ENCODE measurements at places on chromosomes 7 and 10. TPM values are rescaled to one million over a fixed set of nuclear protein-coding genes. Genes with fewer than 3 reads are reported as not detected.

Gene LIPN
- 0.83 TPM for total RNA-seq

Gene TRAPPC14
- total RNA-seq = 59.2 TPM

GRCh38 chr10:125363791-125364190 lies 203.4 kb upstream of the CTBP2 start:
- H3K36me3 ChIP-seq = no peaks in the 10 kb centered on the region
- DNase-seq = no peak
- H3K27me3 ChIP-seq = no peaks in the 10 kb centered on the region

DNA sequence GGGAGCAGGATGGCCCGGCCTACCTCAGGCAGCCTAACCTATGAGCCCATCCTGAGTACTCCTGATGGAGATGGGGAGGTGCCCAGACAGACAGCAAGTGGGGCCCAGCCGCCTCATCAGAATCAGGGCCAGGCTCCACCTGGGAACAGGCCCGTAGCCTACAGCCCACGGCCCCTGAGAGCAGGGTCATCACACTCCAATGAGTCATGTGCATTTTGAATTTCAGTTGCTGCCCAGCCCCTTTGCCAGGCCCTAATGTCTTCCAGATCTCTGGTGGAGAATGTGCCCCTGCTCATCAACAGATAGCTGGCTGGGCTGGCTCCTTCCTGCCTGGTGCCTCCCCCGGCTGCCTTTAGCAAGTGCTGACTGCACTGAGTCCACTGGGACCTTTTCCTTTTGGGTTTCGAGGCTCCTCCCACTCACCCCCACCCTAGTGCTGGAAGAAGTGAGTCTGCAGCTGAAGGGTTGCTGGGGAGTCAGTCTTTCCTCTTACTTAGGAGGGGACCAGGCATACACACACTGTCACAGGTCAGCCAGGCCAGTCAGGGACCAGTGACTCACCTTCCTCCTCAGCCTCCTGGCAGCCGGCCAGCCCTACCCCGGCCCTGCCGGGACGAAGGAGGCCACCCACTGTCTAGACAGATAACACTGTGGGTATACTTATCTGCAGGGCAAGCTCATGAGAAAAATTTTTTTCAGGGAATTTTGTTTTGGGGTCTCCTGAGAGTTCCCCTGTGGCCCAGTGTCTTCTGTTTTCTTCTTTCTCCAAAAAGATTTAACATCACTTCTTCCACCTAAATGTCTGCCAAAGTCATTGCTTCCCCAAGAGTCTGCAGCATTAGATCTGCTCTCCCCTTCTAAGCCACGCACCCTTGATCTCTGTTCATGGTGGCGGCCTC lies 9.1 kb upstream of the ASIC3 start:
- no peak overlapping the region for H3K4me3 ChIP-seq
- peaks cover 23% of the 10 kb centered on the region for H3K36me3 ChIP-seq
- no peak overlapping the region for H3K27ac ChIP-seq

DNA sequence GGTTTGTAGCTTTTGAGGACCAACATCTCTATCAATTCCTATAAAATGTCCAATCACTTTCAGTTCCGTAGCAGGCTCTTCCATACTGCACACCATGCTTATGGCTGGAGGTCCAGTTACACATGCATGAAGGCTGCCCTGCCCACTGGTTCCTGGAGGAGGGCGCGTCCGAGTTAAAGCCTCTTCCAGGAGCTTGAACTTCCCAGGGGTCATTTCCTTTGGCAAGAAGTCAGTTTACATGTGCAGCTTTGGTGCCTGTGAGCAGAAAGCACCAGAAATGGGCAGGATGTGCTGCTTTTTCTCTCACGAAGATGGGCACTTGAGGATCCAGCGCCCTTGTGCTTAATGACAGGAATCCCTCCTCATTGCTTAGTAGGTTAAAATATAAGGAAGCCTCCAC lies 17.6 kb upstream of the PHYH start:
- H3K27me3 ChIP-seq = no peaks in the 10 kb centered on the region
- peaks cover 17% of the 10 kb centered on the region for H3K36me3 ChIP-seq
- no peak for DNase-seq
- no peak overlapping the region for H3K27ac ChIP-seq
- no peaks in the 10 kb centered on the region for H3K4me1 ChIP-seq

GRCh38 chr7:102028206-102028826 lies 210.9 kb downstream of the CUX1 start:
- no peak overlapping the region for H3K27ac ChIP-seq
- H3K4me3 ChIP-seq = no peak overlapping the region
- no peaks in the 10 kb centered on the region for H3K27me3 ChIP-seq
- H3K4me1 ChIP-seq = peaks cover 5% of the 10 kb centered on the region

- peaks cover 1% of the 10 kb centered on the region for H3K36me3 ChIP-seq
- H3K27me3 ChIP-seq = no peaks in the 10 kb centered on the region
- no peak for DNase-seq
These were observed 1.1 kb upstream of the RABGEF1 start for GRCh38 chr7:66739477-66739876.

DNA sequence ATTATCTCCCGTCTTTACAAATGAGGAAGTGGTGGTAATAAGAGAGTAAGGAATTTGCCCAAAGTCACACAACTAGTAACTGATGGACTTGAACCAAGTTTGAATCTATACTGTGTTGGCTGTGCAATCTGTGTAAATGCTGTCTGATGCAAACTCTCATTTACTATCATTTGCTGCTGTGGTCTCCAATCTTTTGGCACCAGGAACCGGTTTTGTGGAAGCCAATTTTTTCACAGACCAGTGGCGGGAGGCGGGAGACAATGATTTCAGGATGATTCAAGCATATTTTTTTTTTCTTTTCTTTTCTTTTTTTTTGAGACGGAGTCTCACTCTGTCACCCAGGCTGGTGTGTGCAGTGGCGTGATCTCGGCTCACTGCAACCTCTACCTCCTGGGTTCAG lies 450.0 kb upstream of the FZD8 start:
- no peak overlapping the region for H3K27ac ChIP-seq
- DNase-seq = no peak
- H3K36me3 ChIP-seq = no peaks in the 10 kb centered on the region
- no peaks in the 10 kb centered on the region for H3K27me3 ChIP-seq
- no peaks in the 10 kb centered on the region for H3K4me1 ChIP-seq
